ENCODE measurements at places on chromosomes 6 and 20.
A peak's percentile ranks its signal among the peaks of the same experiment; 100 is the strongest.

- no peak for DNase-seq
These were observed 216.4 kb downstream of the ANKRD60 start for GRCh38 chr20:58011947-58012610.

GRCh38 chr6:37359039-37359438 lies 5.3 kb downstream of the RNF8 start:
- no peak for DNase-seq

GRCh38 chr6:159090530-159091480 lies 46.0 kb upstream of the TAGAP start:
- DNase-seq: no peak

DNA sequence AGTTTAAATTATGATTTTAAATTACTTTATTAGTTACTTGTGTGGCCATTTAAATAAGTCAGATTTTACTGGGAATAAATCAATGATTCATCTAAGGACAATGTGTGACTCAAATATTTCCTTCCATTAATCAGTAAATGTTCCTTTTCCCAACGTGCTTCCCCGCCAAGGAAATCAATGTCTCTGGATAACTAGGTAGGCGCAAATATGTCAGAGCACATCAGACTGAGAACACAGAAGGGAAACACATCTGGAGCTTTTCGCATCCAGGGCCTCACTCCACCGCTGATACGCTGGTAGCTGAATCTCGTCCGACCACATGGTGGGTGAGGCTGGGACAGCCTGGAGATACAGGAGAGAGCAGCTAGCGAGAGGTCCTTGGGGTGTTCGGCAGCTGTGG lies 56.4 kb upstream of the RPS6KA2 start:
- peak; percentile 58 for DNase-seq

GRCh38 chr6:133359256-133359655 lies 118.1 kb downstream of the EYA4 start:
- DNase-seq: no peak

Data from bronchial epithelial cell (primary cell).